ENCODE measurements at places on chromosomes 4 and X. TPM values are rescaled to one million over a fixed set of nuclear protein-coding genes. Genes with fewer than 3 reads are reported as not detected.
A peak's percentile ranks its signal among the peaks of the same experiment; 100 is the strongest.

GRCh38 chr4:61400439-61401038, 200.4 kb downstream of the ADGRL3 start:
- H3K27me3 ChIP-seq, result no peaks in the 10 kb centered on the region
- DNase-seq, result no peak
- no peaks in the 10 kb centered on the region for H3K36me3 ChIP-seq
- H3K4me1 ChIP-seq, result no peaks in the 10 kb centered on the region
- no peak overlapping the region for H3K4me3 ChIP-seq

- no peak for DNase-seq
- H3K27ac ChIP-seq, result no peak overlapping the region
- H3K4me3 ChIP-seq, result no peak overlapping the region
- no peaks in the 10 kb centered on the region for H3K4me1 ChIP-seq
Observed at GRCh38 chr4:189207872-189208271, 732.8 kb upstream of the FRG1 start.

The SLC10A3 gene
- 6.9 TPM for total RNA-seq

GRCh38 chr4:34363842-34364241, 1880.5 kb downstream of the ARAP2 start:
- no peaks in the 10 kb centered on the region for H3K27me3 ChIP-seq
- H3K27ac ChIP-seq, result no peak overlapping the region
- no peaks in the 10 kb centered on the region for H3K4me1 ChIP-seq
- no peak overlapping the region for H3K4me3 ChIP-seq
- no peak for DNase-seq

GRCh38 chr4:114103908-114104307, 124.5 kb upstream of the ARSJ start:
- DNase-seq, result no peak
- no peaks in the 10 kb centered on the region for H3K36me3 ChIP-seq
- H3K4me1 ChIP-seq, result no peaks in the 10 kb centered on the region
- H3K4me3 ChIP-seq, result no peak overlapping the region
- peaks cover 5% of the 10 kb centered on the region for H3K27me3 ChIP-seq
- no peak overlapping the region for H3K27ac ChIP-seq

- no peak overlapping the region for H3K4me3 ChIP-seq
- H3K36me3 ChIP-seq, result no peaks in the 10 kb centered on the region
- no peak for DNase-seq
- H3K4me1 ChIP-seq, result no peaks in the 10 kb centered on the region
- H3K27ac ChIP-seq, result no peak overlapping the region
Observed at GRCh38 chr4:79201971-79202370, 123.9 kb downstream of the NAA11 start.

The EMCN gene
- total RNA-seq, result not detected

The RASSF6 gene
- total RNA-seq, result not detected

The EPGN gene
- total RNA-seq, result not detected

DNA sequence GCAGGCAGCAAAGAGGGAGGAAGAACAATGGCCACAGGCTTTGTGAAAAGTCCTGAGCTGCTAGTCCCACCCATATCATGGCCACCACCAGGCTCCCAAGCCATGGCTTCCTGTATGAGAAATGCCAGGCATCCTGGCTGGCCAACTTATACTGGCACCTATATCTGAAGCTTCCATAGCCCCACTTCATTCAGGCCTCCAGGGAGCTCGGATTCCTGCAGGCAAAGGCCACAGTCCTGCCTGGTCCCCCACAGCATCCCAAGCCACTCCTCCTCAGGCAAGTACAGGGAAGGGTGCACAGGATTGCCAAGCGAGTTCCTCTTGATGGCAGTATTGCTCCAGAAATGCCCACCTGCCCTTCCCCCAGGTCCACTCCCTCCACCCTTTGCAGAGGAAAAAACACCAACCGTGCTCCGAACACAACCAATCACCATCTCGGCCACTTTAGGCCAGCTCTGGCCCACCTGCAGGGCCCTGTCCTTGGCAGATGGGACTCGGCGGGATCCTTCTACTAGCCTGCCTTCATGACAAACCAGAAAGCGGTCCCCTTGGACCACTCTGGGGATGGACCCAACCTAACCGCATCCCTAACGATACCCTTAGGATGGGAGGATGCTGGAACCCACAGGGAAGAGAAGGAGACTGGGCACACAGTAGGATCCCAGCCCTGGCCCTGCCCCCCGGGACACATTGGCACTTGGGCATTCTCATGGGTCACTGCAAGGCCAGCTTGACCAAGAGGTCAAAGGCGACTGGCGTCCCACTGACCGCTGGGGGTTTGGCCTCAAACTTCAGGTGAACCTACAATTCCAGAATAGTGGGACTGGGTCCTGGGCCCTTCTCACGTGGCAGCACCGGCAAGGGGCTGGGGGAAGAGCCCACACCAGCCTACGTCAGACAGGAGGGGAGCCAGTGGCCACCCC, 220.4 kb upstream of the AGTR2 start:
- H3K27ac ChIP-seq, result no peak overlapping the region
- H3K36me3 ChIP-seq, result no peaks in the 10 kb centered on the region
- no peak for DNase-seq
- no peaks in the 10 kb centered on the region for H3K4me1 ChIP-seq

The CCDC149 gene
- total RNA-seq, result not detected

DNA sequence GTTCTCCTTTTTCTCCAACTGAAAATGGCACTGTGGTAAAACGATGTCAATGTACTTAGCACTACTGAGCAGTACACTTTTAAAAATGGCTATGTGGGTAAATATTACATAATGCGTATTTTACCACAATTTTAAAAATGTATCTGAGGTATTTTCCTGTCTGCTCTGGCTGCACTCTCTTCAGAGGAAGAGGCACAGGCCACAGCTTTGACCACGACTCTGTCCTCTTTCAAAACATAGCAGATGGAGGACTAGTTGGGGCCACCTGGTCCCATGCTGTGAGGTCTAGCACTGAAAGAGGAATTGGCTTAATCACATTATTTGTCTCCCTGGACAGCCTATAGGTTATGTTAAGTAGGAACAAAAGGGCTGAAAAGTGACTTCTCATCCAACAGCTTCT, 5.2 kb downstream of the KCNE5 start:
- no peaks in the 10 kb centered on the region for H3K4me1 ChIP-seq
- no peak overlapping the region for H3K4me3 ChIP-seq
- no peak for DNase-seq

- H3K27me3 ChIP-seq, result no peaks in the 10 kb centered on the region
- no peak overlapping the region for H3K27ac ChIP-seq
- H3K36me3 ChIP-seq, result no peaks in the 10 kb centered on the region
Observed at GRCh38 chrX:31604629-31605221, 532.9 kb upstream of the FTHL17 start.

GRCh38 chr4:169984745-169985144, 41.5 kb downstream of the MFAP3L start:
- H3K27ac ChIP-seq, result no peak overlapping the region
- no peaks in the 10 kb centered on the region for H3K36me3 ChIP-seq
- no peak overlapping the region for H3K4me3 ChIP-seq
- no peaks in the 10 kb centered on the region for H3K4me1 ChIP-seq
- DNase-seq, result no peak
- peaks cover 20% of the 10 kb centered on the region for H3K27me3 ChIP-seq

The KLHL13 gene
- total RNA-seq, result 1.5 TPM

- no peaks in the 10 kb centered on the region for H3K36me3 ChIP-seq
Observed at GRCh38 chr4:122762520-122762919, 30.0 kb downstream of the BBS12 start.

DNA sequence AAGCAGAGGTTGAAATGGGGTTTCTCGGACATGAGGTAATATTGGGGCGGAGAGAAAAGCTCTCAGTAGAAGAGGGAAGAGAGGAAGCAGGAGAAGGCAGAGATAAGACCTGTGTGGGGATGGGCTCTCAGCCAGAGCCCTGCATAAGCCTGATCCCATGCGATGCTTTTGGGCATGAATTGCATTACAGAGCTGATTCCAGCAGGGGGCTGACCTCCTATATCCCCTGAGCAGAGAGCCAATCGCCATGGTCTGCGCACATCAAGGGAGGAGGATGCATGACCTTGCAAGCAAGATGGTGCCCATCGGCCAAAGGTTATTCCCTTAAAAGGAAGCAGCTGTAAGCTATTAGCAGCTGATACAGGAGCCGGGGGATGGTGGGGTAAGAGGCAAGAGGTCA, 7.6 kb downstream of the ANOS1 start:
- DNase-seq, result no peak
- no peaks in the 10 kb centered on the region for H3K4me1 ChIP-seq
- H3K27ac ChIP-seq, result no peak overlapping the region
- H3K36me3 ChIP-seq, result no peaks in the 10 kb centered on the region
- no peak overlapping the region for H3K4me3 ChIP-seq
- peaks cover 12% of the 10 kb centered on the region for H3K27me3 ChIP-seq

DNA sequence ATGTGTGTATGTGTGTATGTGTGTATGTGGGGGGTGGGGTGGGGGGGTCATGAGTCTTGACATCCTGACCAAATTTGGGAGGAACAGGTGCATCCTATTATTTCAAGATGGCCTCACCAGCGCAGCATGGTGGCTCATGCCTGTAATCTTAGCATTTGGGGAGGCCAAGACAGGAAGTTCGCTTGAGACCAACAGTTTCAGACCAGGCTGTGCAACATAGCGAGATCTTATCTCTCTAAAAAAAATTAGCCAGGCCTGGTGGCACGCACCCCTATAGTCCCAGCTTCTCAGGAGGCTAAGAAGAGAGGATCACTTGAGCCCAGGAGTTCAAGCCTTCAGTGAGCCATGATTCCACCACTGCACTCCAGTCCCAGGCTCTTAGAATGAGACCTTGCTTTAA, 47.0 kb upstream of the DHRSX start:
- no peak overlapping the region for H3K27ac ChIP-seq
- H3K27me3 ChIP-seq, result peaks cover 5% of the 10 kb centered on the region
- no peak for DNase-seq
- no peaks in the 10 kb centered on the region for H3K36me3 ChIP-seq
- no peak overlapping the region for H3K4me3 ChIP-seq
- no peaks in the 10 kb centered on the region for H3K4me1 ChIP-seq

- no peak overlapping the region for H3K27ac ChIP-seq
- H3K27me3 ChIP-seq, result no peaks in the 10 kb centered on the region
- no peaks in the 10 kb centered on the region for H3K36me3 ChIP-seq
- peak overlapping the region; percentile 15 for H3K4me3 ChIP-seq
- peak; percentile 62 for DNase-seq
Observed at GRCh38 chrX:154748712-154749339, 2.1 kb downstream of the GAB3 start.

- H3K36me3 ChIP-seq, result no peaks in the 10 kb centered on the region
- no peak for DNase-seq
- H3K27ac ChIP-seq, result no peak overlapping the region
- H3K27me3 ChIP-seq, result no peaks in the 10 kb centered on the region
- H3K4me3 ChIP-seq, result no peak overlapping the region
- no peaks in the 10 kb centered on the region for H3K4me1 ChIP-seq
Observed at GRCh38 chr4:144969821-144970220, 128.2 kb downstream of the ANAPC10 start.

DNA sequence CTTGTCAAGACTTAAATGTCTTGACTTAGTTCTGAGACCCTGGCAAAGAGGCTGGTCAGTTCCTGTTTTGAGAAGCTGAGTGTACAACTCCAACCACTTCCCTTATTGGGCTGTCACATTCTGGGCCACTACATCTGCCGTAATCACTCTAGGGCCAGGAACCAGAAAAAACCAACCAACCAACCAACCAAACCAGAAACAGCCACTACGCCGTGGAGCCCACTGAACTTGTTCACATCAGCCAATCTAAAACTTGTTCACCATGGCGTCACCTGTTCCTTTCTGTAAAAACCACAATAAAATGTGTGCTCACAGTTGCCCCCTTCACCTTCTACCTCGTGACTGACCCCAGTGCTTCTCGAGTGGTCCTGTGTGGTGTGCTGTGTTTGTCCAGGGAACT, 107.3 kb downstream of the JADE1 start:
- no peaks in the 10 kb centered on the region for H3K36me3 ChIP-seq
- H3K4me3 ChIP-seq, result no peak overlapping the region
- no peak overlapping the region for H3K27ac ChIP-seq
- no peaks in the 10 kb centered on the region for H3K27me3 ChIP-seq
- peaks cover 15% of the 10 kb centered on the region for H3K4me1 ChIP-seq
